Lung (tissue), 17 donors: ENCODE measurements at places on chromosomes 4 and X. TPM values are rescaled to one million over a fixed set of nuclear protein-coding genes. Genes with fewer than 3 reads are reported as not detected.

DNA sequence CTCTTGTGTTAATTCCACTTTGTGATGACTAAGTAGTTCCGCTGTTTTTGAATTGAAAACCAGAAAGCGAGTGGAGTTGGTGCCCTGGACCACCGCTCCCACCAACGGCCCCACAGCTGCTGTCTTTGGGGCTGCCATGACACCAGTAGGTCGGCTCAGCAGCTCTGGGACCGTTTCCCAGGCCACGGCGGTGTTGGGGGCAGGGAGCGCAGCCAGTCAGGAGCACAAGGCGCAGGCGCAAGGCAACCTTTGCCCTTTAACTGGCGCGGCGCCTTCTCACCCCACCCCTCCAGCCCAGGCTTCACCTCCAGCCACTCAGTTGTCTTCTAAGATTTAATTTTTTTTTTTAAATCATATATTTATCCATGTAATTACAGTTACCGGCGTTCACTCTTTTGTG is at the start of gene GK2:
Gene GK2, minus strand, starts transcription at position 166 of the 400 bp plus-strand sequence. Its CDS starts 28 bp downstream, at position 138.
- no peak within 1 kb of the TSS for H3K4me3 ChIP-seq
- no peak for DNase-seq
- H3K4me1 ChIP-seq, result no peaks in the 10 kb centered on the region
- H3K27ac ChIP-seq, result no peak within 1 kb of the TSS
- no peaks in the 10 kb centered on the region for H3K36me3 ChIP-seq

BTC gene
- total RNA-seq, result 9.2 TPM

- no peaks in the 10 kb centered on the region for H3K36me3 ChIP-seq
- H3K4me3 ChIP-seq, result no peak overlapping the region
- no peak overlapping the region for H3K27ac ChIP-seq
- H3K27me3 ChIP-seq, result peaks cover 4% of the 10 kb centered on the region
- H3K4me1 ChIP-seq, result no peaks in the 10 kb centered on the region
- DNase-seq, result no peak
These were observed 19.3 kb upstream of the MAGED1 start for GRCh38 chrX:51874123-51874522.

- H3K4me3 ChIP-seq, result no peak overlapping the region
- H3K36me3 ChIP-seq, result no peaks in the 10 kb centered on the region
- DNase-seq, result no peak
- no peak overlapping the region for H3K27ac ChIP-seq
- H3K27me3 ChIP-seq, result no peaks in the 10 kb centered on the region
- no peaks in the 10 kb centered on the region for H3K4me1 ChIP-seq
These were observed 74.7 kb upstream of the SMAD1 start for GRCh38 chr4:145406970-145407369.

GRCh38 chr4:5124876-5125275 is 73.6 kb downstream of the STK32B start:
- H3K4me3 ChIP-seq, result no peak overlapping the region
- H3K27ac ChIP-seq, result no peak overlapping the region
- H3K4me1 ChIP-seq, result no peaks in the 10 kb centered on the region
- H3K36me3 ChIP-seq, result no peaks in the 10 kb centered on the region
- no peak for DNase-seq

- H3K27me3 ChIP-seq, result no peaks in the 10 kb centered on the region
- no peaks in the 10 kb centered on the region for H3K36me3 ChIP-seq
- peaks cover 17% of the 10 kb centered on the region for H3K4me1 ChIP-seq
- no peak for DNase-seq
These were observed 3.1 kb upstream of the FBXL5 start for GRCh38 chr4:15658136-15658770.

SOX3 gene
- 0.09 TPM for total RNA-seq

TSPAN6 gene
- total RNA-seq, result 56.2 TPM

F9 gene
- 0.12 TPM for total RNA-seq
